Mesothelial cell of epicardium (in vitro differentiated cells): ENCODE measurements at places on chromosomes 4 and X.

DNA sequence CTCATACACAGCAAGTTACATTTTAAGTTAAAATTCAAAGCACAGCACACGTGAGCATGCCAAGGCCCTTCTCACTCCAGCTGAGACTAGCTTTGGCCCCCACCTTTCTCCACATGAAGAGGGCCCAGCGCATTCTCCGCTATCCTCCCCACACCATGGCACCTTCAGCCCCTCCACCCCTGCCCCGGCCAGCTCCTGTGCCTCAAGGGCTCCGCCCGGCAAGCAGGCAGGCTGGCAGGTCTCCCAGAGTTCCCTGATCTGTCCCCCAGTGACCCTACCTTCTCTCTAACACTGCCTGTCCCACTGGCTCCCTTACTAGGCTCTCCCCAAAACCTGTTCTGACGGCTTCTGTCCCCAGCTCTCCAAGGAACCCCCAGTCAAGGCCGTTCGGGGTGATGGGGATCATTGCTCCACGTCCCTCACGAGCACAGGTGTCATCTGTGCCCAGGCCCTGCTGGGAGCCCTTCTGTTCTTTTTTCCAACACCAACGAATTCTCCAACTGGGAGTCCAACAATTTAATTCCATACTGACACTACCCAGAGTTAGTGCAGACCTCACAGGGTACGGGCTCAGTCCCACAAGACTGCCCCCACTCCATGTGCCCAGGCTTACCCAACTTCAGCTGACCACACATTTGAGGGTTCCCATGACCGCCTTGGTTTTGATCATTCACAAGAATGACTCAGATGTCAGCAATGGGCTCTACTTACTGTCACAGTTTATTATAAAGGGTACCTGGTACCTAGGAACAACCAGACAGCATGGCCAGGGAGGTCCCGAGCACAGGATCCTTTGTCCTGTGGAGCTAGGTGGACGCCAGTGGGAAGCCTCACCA, 4.2 kb downstream of the LETM1 start:
- no peak for DNase-seq

GRCh38 chr4:112514647-112515197, 1.3 kb downstream of the NEUROG2 start:
- DNase-seq: no peak

DNA sequence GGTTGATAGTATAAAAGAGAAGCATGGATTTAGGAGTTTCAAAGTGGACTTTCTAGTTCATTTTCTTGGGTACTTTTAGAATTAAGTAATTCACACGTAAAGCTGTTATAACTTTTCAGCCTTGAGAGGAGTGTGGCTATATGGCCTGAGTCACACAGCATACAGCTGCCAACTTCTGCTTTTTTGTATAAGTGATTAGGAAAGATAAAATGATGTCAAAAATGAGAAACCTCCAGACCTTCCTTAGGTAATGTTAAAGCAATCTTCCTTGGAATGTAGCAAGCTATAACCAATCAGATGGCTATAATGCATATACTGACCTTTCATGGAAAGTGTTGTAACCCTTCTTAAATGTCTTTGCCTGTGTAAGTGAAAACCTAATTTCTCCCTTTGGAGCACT, 39.2 kb downstream of the RAB40AL start:
- DNase-seq: no peak

GRCh38 chr4:4855301-4856070, 4.0 kb upstream of the MSX1 start:
- DNase-seq: no peak

GRCh38 chrX:132023896-132024386, 839 bp downstream of the STK26 start:
- DNase-seq: no peak

- DNase-seq: no peak
Measured at GRCh38 chr4:36286481-36286871, 5.1 kb downstream of the DTHD1 start.

DNA sequence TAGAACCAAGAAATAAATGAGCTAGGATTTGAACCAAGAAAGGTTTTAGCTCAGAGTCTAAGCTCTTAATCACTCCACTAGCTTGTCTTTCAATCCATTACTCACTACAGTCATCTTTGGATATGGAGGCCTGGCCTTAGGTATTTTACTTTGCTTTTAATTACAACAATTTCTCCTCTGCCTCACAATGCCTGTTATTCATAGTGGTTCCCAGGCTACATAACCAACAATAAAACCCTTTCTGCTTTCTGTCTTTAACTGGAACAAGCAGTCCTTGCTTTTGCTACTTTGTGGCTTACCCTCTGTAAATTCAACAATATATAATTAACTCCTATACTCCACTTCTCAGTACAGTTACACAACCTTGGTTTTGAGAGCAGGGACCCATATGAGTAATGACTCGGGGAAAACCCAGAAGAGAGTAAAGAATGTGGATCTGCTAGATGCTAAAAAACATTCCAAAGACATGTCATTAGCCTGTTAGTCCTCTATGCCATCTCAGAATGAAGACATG, 94.7 kb upstream of the NAP1L5 start:
- no peak for DNase-seq

- DNase-seq: no peak
Measured at GRCh38 chrX:50448565-50448964, 22.1 kb downstream of the DGKK start.
